ENCODE measurements at places on chromosomes 12 and 14.

GRCh38 chr14:51870606-51871005 is 10.2 kb downstream of the GNG2 start:
- no peak for DNase-seq

- no peak for DNase-seq
Measured at GRCh38 chr14:50797250-50798047, 33.5 kb downstream of the NIN start.

DNA sequence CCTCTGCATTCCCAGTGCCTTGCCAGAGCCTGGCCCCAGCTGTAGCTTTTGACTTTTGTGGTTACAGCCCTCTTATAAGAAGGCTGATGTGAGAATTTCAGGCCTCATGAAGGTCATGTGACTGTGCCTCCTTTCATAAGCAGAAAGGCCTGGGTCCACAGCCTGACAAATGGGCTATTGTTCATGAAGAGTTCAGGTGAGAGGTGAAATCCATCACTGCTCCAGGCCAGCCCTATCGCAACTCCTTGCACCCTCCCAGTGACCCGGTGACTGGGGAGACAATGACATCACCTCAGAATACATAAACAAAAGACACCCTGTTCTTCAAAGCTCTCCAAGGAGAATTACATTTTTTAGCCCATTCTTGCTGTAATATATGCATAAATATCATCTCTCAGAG is 321.5 kb downstream of the PCNX1 start:
- no peak for DNase-seq

DNA sequence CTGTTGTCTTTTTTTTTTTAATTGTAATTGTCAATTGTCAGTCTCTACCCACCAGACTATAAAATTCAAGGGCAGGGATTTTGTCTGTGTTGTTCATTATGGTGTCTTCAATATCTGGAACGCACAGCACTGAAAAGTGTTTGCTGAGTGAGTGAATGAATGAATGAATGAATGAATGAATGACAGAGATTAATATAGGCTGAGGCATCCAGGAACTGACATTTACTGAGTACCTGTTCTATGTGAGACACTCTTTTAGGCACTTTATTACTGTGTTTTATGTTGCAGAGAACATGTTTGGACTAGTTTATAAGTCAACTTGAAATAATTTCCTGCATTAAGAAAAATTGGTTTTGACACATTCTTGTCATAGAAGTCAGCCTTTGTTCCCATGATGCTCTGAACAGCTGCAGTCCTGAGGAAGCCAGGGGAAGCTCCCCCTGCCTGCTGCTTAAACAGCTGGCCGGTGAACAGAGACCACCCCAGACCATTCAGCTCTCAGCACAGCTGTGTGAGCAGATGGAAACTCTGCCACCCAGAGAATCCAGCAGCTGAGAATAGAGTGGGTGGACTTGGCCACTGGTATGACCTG is 160.7 kb upstream of the CCND2 start:
- DNase-seq = no peak

- DNase-seq = no peak
Measured at GRCh38 chr12:55996715-55997534, at the start of gene SUOX. Gene SUOX (plus strand): TSS chr12:55997276. CDS start chr12:56002222, 4,946 bp downstream.

DNA sequence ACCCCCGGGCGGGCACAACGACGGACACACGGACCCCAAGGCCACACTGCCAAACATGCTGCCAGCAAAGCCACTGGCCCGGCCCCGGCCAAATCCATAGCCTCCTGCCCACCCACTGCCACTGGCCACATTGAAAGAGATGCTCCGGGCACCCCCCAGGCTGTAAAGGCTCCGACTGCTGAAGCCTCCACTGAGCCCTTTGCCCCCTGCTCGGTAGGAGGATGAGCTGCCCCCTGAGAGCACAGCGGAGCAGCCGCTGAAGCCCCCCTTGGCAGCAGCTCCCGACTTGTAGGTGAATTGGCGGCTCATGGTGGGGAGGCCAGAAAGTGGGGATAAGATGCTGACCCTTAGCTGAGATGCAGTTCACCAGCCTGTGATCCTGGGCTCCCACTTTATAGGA is at the start of gene KRT73:
Gene KRT73, minus strand, starts transcription at position 344 of the 400 bp plus-strand sequence. Its CDS starts 35 bp downstream, at position 309.
- no peak for DNase-seq

GRCh38 chr12:105467710-105468366 is 137.3 kb downstream of the C12orf75 start:
- DNase-seq = no peak

DNA sequence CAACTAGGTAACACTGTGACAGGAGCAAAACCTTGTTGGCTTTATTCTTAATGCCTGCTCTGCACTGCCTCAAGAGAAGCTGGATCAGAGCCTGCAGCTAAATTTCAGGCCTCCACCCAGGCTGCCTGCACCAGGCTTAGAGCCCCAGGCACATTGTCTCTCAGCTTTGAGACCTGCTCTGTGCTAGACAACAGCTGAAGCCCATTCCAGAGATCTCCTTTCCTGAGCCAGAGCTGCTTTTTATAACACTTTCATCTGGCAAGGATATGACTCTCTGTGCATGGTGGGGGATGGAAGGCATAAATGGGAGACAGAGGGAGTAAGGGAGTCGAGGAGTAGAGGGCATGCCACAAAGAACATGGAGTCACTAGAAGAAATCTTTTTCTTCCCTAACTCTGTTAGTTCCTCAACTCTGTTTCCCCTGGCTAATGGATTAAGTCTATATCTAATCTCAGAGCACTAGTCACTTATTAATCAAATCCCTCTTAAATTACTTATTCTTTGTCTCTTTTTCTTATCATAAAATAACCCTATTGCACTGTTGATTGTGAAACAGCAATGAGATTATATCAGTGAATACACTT is 27.1 kb upstream of the LUM start:
- DNase-seq = no peak

GRCh38 chr12:121277374-121277759 is 19.1 kb downstream of the CAMKK2 start:
- DNase-seq = no peak

GRCh38 chr12:88814779-88815178 is 234.5 kb upstream of the KITLG start:
- DNase-seq = no peak

DNA sequence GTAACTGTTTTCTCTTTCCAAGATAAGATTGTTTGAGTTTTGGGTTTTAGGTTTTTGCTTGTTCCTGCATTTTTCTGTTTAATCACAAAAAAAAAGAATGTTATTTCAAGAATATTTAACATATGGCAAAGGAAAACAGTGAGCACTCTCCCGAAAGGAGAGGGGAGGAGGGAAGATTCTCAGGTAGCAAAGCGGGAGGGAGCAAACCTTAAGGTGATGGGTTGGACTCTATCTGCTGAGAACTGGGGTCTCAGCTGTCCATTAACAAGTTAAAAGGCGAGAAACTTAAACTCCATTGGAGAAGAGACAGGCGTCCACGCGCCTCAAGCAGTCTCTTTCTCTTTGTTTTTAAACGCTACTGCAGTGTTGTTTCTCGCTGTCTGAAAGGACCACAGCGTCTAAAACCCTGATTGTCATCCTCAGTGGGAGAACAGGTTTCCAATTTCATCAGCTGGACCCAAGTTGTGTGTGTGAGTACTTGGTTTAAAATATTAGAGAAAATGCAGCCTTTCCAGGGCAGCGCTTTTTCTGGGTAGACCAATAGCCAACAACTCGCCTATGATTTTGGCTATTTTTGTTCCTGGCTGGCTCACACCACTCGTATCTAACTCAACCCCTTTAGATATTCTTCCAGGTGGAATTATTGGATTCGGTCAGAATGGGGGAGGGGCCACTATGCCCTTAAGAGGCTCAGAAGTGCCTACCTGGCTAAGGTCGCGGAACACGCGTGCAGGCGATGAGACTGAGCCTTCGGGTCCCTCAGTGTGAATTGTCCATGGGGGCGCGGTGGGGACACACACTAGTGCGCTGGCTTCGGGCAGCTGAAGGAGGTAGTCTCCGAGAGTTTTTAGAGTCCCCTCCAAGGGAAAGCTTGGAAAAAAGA is 8.2 kb downstream of the SIX1 start:
- no peak for DNase-seq

DNA sequence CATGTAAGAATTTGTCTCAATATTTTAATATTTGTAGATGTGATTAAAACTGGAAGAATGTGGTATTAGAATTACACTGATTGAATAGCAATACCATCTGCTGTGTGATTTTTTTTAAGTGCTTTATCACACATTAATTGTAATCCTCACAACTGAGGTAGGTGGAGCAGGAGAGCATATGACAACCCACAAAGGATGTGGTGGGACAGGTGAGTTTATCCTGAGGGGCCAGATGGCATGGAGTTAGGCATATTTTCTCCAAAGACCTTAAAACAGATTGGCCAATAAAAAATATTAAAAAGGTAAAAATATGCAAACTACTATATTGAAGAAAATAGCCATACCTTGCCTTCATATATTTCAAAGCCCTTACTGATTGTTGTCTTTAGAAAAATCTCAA is 7.8 kb downstream of the LRRC10 start:
- no peak for DNase-seq

DNA sequence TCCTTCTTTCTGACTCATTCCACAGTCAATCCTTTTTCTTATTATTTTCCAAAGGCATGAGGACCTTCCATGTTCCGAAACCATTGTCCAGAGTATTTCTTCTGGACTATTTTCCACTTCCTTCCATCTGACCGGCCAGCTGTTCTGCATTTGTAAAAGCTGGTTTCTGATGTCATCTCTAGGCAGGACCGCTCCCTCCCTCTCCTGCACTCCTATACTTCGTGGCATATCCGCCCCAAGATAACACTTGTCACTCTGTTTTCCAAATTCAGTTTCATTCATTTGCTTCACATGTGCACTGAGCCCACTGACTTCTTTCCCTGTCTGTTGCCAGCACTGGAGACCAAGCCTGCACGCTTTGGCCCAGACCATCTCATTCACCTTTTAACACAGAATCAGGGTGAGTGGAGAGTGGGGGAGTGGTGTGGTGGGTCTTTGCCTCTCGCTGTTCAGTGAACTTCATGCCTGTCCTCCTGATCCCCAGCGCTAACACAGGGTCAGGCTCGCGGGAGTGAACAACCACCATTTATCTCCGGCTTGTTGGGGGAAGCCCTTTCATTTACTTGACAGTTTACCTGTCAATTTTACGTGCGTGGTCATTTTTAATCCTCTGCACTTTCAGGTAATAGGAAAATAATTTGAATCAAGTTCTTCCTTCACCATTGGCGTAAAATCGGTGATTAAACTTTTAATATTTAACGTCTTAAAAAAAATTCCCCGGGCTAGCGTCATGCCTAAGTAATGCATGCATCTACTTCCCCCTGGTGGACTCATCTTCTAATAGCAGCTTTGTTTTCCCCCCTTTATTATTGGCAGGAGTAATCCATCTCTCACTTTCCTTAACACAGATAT is 52.5 kb downstream of the C12orf75 start:
- DNase-seq = no peak

- DNase-seq = no peak
Measured at GRCh38 chr14:71411738-71412137, 504.5 kb downstream of the PCNX1 start.

GRCh38 chr12:76084863-76085519 is 506 bp upstream of the NAP1L1 start:
- no peak for DNase-seq

DNA sequence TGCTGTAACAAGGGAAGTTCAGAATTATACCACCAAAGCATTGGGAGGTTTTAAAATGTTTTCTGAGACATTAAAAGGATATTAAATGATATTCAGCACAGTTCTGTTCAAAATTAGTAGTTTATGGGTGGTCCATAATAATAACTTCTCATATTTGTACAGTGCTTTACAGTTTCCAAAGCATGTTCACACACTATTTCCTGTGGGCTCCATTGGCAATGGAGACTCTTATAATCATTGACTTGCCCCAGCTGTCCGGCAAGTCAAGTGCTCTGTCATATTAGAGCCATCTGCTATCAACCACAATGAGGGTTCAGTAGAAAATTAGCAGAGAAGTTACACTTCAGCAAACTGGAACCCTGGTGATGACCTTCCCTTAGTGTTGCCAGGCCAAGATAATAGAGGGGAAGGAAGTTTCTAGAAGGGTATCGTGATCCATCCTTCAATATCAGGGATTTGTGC is 526.6 kb upstream of the CCDC196 start:
- no peak for DNase-seq

DNA sequence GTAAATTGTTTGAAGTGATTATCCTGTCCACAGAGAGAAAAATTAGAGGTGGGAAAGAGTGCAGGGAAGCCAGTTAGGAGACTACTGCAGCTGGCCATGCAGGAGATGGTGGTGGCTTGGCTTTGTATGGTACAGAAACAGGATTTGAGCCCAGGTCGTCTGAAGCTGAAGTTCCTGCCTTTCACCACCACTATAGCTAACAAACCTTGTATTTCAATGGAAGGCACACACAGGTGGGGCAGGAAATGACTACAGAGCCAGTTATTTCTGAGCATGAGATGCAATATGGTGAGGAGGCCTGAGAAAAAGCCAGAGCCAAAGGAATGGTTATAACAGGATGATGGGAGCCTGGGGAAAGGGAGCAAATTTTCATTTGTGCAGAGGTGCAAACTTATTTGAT is 103.9 kb downstream of the BTG1 start:
- DNase-seq = no peak

- DNase-seq = no peak
Measured at GRCh38 chr12:108856170-108856427, 1.3 kb downstream of the SSH1 start.

- no peak for DNase-seq
Measured at GRCh38 chr12:75655315-75655806, 144.0 kb upstream of the KRR1 start.

- no peak for DNase-seq
Measured at GRCh38 chr12:7302266-7302986, 1.4 kb upstream of the ACSM4 start.

DNA sequence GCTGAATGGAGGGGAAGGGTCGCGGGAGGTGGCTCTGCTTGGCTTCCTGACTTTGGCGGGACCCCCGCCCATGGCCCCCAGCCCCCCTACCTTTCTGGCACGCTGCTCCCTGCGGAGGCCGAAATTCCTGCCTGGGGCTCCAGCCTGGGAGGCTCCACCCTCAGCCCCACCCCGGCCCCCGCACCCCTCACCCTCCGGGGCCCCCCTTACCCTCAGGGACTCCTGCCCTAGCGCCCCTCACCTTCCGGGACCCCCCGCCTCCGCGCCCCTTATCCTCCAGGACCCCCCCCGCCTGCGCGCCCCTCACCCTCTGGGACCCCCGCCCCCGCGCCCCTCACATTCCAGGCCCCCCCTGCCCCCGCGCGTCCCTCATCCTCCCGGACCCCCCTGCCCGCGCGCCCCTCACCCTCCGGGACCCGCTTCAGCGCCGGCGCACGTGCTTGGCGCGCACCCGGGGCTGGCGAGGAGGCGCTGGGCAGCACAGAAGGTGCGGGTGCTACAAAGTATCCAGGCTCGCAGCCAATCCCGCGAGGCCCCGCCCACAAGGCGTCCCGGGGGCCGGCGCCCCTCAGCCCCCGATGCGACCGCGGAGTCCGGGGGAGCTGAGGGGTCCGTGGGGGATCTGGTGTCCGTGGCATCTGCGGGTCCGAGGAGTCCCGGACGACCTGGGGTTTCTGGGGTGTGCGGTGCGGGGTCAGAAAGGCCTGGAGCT is at the start of gene ANHX:
Gene ANHX, minus strand, starts transcription at position 477 of the 712 bp plus-strand sequence. CDS start 1,521 bp downstream, outside the sequence.
- DNase-seq = no peak

DNA sequence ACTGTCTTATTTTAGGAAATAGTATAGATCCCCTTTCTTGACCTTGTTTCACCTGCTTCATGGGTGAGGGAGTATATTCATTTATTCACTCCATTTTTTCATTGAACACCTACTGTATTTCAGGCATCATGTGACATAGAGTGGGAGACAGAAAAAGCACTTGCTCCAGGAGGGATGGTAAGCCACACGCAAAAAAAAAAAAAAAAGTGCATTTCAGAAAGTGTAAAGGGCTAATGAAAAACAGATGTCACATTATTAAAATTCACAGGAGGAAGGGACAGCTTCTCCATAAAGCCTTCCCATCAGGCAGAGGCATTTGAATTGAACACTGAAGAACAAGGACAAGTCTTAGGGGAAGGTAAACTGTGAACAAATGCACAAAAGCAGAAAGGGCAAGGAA is 7.5 kb downstream of the SLC8A3 start:
- DNase-seq = no peak
